ENCODE measurements at places on chromosomes 12 and 14. TPM values are rescaled to one million over a fixed set of nuclear protein-coding genes. Genes with fewer than 3 reads are reported as not detected.

Gene CCDC196
- total RNA-seq, result not detected

Gene FOXG1
- not detected for total RNA-seq

Gene CRIP1
- 0.51 TPM for total RNA-seq

Gene ITGB7
- total RNA-seq, result 3.8 TPM

Gene ETFBKMT
- total RNA-seq, result 27.6 TPM

Gene OR6C2
- total RNA-seq, result not detected
